Activated CD4-positive, alpha-beta memory T cell treated with anti-CD3 and anti-CD28 coated beads, Interleukin-2, amount 10 ng/mL, durations not matched to agents 7 days and 5 days (primary cell): ENCODE measurements at places on chromosomes 2 and 18.

GRCh38 chr2:236505648-236506047, 64.0 kb upstream of the ACKR3 start:
- no peaks in the 10 kb centered on the region for H3K36me3 ChIP-seq
- no peak for DNase-seq
- no peak overlapping the region for H3K4me3 ChIP-seq
- no peak overlapping the region for H3K27ac ChIP-seq
- H3K27me3 ChIP-seq = peaks cover 61% of the 10 kb centered on the region

DNA sequence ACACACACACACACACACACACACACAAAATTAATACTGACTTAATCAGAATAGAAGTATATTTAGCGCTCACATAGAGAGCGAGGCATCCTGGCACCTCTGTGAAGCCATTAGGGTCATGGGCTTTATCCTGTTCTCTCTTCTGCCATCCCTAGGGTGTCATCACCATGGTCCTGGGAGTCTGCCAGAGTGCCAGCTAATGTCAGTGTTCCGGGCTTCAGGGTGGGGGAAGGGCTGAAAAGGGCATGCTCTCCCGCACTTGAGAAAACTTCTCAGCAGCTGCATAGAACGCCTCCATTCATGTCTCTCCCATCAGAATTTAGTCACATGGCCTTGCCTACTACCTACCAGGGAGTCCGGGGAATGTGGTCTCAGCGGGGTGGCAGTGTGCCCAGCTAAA, 19.7 kb upstream of the DYNC2LI1 start:
- H3K27ac ChIP-seq = no peak overlapping the region
- no peaks in the 10 kb centered on the region for H3K4me1 ChIP-seq
- H3K36me3 ChIP-seq = no peaks in the 10 kb centered on the region
- no peak for DNase-seq
- no peak overlapping the region for H3K4me3 ChIP-seq

DNA sequence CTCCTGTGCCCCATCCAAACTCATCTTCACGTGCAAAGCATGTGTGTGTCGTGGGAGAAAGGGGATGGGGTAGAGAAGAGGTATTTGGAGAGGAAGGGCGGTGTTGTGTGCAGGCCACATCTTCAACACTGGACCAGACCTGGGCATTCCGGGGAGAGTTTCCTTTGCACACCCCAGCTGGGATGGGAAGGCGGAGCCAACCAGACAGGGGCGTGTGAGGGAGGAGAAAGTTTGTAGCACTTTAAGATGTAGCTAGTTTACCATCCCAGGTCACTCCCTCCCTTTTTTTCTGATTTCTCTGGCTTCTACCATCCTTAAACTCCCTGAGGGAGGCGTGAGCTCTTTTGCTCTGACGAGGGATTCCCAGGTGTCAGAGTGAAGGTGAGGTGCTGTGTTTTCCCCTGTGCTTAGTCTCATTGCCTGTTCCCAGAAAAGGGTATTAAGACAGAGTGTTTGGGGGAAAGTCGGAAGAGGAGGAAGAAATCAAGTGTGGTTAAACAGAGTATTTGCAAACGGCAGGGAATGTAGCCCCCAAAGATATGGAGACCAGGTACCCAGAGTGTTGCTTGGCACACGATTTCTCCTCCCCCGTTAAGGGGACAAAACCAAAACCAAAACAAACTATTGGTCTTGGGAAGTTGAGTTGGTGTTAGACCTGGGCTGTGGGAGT, 1.6 kb downstream of the SETBP1 start:
- H3K4me1 ChIP-seq = peaks cover 23% of the 10 kb centered on the region
- H3K36me3 ChIP-seq = no peaks in the 10 kb centered on the region
- no peak overlapping the region for H3K4me3 ChIP-seq
- H3K27me3 ChIP-seq = peaks cover 31% of the 10 kb centered on the region

DNA sequence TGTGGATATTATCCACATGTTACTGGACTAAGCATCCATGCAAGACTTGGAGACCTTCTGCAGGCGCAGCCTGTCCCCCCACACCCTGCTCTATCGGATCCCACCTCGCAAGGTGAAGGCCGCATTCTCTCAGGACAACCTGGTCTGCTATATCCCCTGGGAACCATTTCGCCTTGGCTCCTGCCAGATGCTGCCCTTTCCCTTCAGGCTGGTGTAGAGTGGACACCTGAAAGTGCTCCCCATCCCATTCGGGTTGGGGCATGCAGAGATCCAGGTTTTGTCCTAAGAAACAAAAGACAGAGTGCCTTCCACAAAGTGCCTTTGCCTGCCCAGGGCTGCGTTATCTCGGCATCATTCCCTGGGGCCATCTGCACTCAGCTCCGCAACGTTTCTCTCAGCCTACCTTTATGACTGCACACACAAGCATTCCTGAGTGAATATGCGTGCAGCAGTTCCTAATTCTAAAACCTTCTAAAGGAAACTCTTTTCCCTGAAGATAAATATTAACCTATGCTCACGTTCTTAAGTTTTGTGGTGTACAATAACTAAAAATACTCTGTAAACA, 20.5 kb downstream of the FHL2 start:
- peaks cover 18% of the 10 kb centered on the region for H3K4me1 ChIP-seq
- H3K4me3 ChIP-seq = no peak overlapping the region

DNA sequence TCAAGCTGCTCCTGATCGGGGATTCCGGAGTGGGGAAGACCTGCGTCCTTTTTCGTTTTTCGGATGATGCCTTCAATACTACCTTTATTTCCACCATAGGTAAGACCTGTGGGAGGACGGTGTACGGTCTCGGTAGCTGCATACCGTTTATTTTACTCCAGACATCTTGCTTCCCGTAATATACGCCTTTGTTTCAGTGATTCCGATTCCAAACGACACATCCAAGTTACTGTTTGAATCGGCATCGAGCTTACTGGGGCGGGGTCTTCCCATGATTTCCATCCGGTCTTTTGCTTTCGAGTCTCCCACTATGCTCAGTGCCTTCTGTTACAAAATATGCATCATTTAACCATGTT, 731 bp downstream of the RAB10 start:
- peak overlapping the region; percentile 93 for H3K27ac ChIP-seq
- H3K27me3 ChIP-seq = no peaks in the 10 kb centered on the region
- H3K4me3 ChIP-seq = peak overlapping the region; percentile 87

GRCh38 chr2:136207665-136208064, 89.7 kb upstream of the CXCR4 start:
- no peak overlapping the region for H3K27ac ChIP-seq
- no peak overlapping the region for H3K4me3 ChIP-seq
- H3K27me3 ChIP-seq = no peaks in the 10 kb centered on the region
- DNase-seq = no peak
- peaks cover 5% of the 10 kb centered on the region for H3K36me3 ChIP-seq

DNA sequence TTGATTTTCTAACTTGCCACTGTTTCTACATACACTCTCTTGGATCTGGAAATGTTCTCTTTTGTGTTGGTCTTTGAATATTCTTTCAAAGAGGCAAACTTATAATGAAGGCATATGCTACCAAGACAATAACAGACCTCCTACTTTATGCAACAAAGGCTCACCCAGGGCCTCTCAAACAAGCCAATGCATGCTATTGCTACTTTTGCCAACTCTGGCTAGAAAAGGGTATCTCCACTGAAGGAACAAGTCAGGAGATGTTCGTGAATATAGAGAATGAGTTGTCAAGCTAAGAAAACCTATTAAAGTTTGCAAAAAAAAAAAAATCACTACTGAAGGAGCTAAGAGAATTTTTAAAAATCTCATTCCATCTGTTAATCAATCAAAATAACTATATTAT, 15.9 kb upstream of the DSG2 start:
- no peak overlapping the region for H3K4me3 ChIP-seq
- no peaks in the 10 kb centered on the region for H3K36me3 ChIP-seq
- no peaks in the 10 kb centered on the region for H3K27me3 ChIP-seq
- DNase-seq = no peak
- H3K27ac ChIP-seq = no peak overlapping the region

GRCh38 chr18:63088262-63088661, 231.3 kb downstream of the BCL2 start:
- DNase-seq = no peak
- H3K4me1 ChIP-seq = no peaks in the 10 kb centered on the region
- peaks cover 17% of the 10 kb centered on the region for H3K27me3 ChIP-seq
- no peak overlapping the region for H3K4me3 ChIP-seq
- no peak overlapping the region for H3K27ac ChIP-seq

DNA sequence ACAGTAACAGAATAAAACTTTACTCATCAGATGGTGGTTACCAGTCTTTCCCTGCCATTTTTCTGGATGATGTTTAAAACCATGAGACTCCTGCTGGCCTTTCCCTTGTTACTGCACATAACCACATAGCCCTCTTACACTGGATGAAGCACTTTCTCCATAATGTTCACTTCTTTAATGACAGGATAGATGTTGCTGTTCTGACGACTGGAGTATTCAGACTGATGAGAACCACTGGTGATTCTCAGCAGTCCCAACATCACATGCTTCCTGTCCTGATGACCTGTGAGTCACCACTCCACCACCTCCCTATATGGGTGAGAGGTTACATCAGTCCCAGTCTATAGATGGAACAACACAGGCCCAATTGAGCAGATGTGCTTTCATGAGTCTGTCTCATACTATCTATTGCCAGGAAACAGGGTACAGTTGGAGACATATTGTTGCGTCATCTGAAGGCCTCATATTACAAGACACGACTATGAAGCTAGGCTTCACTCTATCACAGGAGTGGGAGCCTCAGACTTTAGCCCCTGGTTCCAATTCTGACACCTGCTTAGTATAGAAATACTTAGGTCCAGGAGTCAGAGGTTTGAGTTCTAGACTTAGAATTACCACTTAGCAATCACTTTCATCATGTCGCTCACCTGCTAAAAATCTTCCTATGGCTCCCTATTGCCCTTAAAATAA, 145.7 kb upstream of the KLF7 start:
- no peaks in the 10 kb centered on the region for H3K27me3 ChIP-seq
- H3K4me1 ChIP-seq = peaks cover 35% of the 10 kb centered on the region
- peak; percentile 57 for DNase-seq
- H3K4me3 ChIP-seq = no peak overlapping the region
- peak overlapping the region; percentile 51 for H3K27ac ChIP-seq
- H3K36me3 ChIP-seq = no peaks in the 10 kb centered on the region

DNA sequence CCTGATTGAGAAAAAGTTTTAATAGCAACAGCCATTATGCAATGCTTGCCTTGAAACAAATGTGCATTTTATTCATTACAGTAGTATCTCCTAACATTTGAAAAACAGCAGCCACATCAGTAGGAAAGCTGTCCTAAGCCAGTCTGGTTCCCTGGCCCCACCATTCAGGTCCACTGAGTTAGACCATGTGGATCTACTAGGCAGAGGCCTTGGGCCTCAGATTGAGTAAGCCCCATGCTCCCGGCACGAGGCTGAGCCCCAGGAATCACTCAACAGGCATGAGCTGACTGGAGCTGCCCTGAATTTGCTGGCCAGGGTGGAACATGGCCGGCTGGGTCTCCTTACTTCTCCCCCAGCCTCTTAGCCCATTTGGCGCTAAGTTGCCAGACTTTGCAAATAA, 103.4 kb downstream of the ZFP36L2 start:
- no peak overlapping the region for H3K4me3 ChIP-seq
- no peak overlapping the region for H3K27ac ChIP-seq

GRCh38 chr2:108701208-108701607, 18.1 kb upstream of the RANBP2 start:
- no peak overlapping the region for H3K4me3 ChIP-seq
- no peak overlapping the region for H3K27ac ChIP-seq
- no peaks in the 10 kb centered on the region for H3K4me1 ChIP-seq

DNA sequence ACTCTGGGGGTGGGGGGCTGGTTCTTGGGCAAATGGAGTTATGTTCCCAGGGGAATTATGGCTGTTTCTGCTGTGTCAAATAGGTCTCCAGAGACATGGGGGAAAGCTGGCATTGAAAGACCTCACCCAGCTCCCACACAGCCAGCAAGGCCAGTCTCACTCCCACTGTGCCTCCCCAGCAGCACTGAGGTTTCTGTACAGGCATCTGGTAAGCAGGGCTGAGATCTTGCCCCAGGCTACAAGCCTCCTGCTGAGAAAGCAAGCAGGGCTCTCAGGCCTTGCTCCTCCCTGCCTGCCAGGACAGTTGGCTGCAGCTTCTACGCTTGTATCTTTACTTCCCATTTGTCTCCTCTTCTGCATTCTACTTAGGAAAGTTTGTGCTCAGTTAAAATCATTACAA, 50.5 kb upstream of the FHOD3 start:
- no peak for DNase-seq
- peaks cover 34% of the 10 kb centered on the region for H3K27me3 ChIP-seq
- no peak overlapping the region for H3K4me3 ChIP-seq
- no peak overlapping the region for H3K27ac ChIP-seq

GRCh38 chr18:79133724-79134123, 64.5 kb downstream of the ATP9B start:
- no peak overlapping the region for H3K4me3 ChIP-seq
- H3K27me3 ChIP-seq = no peaks in the 10 kb centered on the region
- DNase-seq = no peak
- no peaks in the 10 kb centered on the region for H3K4me1 ChIP-seq

- no peak overlapping the region for H3K4me3 ChIP-seq
- DNase-seq = no peak
- peaks cover 2% of the 10 kb centered on the region for H3K36me3 ChIP-seq
- no peak overlapping the region for H3K27ac ChIP-seq
- no peaks in the 10 kb centered on the region for H3K27me3 ChIP-seq
Measured at GRCh38 chr2:207239754-207240494, 74.2 kb upstream of the KLF7 start.

GRCh38 chr2:63424329-63425078, 163.8 kb downstream of the WDPCP start:
- H3K36me3 ChIP-seq = no peaks in the 10 kb centered on the region
- no peak overlapping the region for H3K4me3 ChIP-seq
- no peaks in the 10 kb centered on the region for H3K27me3 ChIP-seq
- DNase-seq = no peak
- H3K27ac ChIP-seq = no peak overlapping the region
- peaks cover 5% of the 10 kb centered on the region for H3K4me1 ChIP-seq

- H3K27me3 ChIP-seq = no peaks in the 10 kb centered on the region
- H3K4me1 ChIP-seq = no peaks in the 10 kb centered on the region
- no peak for DNase-seq
- no peak overlapping the region for H3K4me3 ChIP-seq
Measured at GRCh38 chr2:132538331-132538855, 121.8 kb downstream of the GPR39 start.

GRCh38 chr2:125398738-125399524, 1257.0 kb upstream of the GYPC start:
- no peak overlapping the region for H3K27ac ChIP-seq
- no peaks in the 10 kb centered on the region for H3K4me1 ChIP-seq
- DNase-seq = no peak
- no peak overlapping the region for H3K4me3 ChIP-seq
- no peaks in the 10 kb centered on the region for H3K27me3 ChIP-seq
- no peaks in the 10 kb centered on the region for H3K36me3 ChIP-seq

DNA sequence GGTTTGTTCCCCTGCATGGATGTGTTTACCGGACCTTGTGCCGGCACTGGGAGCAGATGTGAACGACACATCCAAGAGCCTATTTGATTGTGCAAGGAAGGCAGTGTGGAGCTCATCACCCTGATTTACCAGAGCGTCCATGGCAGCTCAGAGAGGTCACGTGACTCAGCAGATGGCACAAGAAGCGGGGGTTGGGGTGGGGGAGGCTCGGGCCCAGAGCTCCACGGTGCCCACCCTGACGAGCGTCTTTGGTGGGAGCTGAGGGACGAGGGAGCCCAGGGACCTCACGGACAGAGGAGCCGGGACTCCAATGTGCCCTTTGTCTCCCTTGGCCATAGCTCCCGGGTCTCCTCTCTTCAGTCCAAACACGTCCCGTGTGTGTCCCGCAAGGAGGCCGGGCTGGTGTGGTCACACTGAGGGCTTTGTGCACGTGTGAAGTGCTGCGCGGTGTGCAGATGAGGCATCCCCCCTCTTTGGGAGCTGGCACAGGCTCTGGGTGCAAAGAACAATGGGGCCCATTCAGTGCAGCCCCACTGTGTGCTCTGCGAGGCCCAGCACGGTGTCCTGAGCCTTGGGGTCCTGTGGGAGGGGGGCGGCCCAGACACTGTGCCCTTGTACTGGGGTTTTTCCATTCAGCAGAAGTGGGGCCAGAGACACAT, 15.5 kb downstream of the KCNIP3 start:
- H3K27ac ChIP-seq = no peak overlapping the region
- no peak overlapping the region for H3K4me3 ChIP-seq
- DNase-seq = no peak
- no peaks in the 10 kb centered on the region for H3K27me3 ChIP-seq
